Eye (tissue), 1 donor: ENCODE measurements at places on chromosomes 7 and 10.

- DNase-seq: no peak
These were observed 100.5 kb upstream of the SDK1 start for GRCh38 chr7:3200504-3200903.

DNA sequence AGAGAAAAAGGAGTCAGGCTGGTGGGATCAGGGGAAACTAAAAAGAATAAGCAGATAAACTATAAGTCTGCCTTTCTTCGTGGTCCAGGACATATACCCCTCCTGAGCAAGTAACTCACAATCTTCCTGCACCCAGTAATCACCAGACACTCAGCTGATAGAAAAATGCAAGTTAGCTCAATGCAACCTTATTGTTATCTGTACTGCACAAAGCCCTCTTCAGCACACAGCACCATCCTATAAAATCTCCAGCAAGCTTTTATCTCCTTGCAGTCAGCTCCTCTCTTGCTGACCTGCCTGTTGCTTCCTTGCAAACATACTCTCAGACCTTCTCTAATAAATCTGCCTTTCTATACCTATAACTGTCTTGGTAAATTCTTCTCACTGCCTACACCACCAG lies 6.7 kb downstream of the SLC37A3 start:
- DNase-seq: no peak

- no peak for DNase-seq
These were observed 6.4 kb downstream of the AGMO start for GRCh38 chr7:15555381-15555859.

DNA sequence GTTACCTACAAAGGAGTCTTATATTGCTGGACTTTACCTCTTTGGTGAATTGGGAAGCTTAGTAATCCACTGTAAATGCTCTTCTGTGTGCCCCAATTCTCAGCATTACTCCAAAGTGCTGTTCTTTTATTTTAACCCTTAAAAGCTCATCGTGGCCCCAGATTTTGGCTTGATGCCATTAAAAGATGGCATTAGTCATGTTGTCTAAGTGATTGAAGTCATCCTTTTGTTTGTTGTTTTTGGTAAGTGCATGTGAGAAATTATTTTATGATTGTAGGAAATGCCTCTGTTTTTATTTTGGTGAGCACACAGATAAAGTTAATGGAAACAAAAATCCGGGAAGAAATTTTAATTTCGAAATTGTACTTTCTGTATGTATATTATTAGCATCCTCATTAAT lies 82.5 kb upstream of the GATA3 start:
- DNase-seq: no peak

- no peak for DNase-seq
These were observed 22.1 kb upstream of the FBXW4 start for GRCh38 chr10:101716891-101717659.

DNA sequence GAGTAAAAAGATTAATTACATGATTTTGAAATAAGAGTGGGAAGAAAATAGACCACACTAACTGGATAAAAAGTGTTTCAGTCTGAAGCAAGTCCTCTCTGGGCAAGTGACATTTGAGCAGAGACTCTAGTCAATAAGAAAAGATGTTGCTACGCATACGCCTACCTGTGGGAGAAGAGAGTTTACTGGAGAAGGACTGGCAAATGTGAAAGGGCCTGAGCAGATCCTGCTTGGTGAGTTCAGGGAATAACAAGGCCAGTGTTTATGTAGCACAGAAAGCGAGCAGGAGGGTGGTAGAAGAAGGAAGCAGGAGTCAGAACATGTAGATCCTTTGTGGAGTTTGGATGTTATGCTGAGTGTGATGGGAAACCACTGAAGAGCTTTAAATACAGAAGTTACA lies 43.4 kb downstream of the RAB18 start:
- DNase-seq: no peak

GRCh38 chr7:119578116-119578515 lies 694.9 kb upstream of the KCND2 start:
- DNase-seq: no peak

DNA sequence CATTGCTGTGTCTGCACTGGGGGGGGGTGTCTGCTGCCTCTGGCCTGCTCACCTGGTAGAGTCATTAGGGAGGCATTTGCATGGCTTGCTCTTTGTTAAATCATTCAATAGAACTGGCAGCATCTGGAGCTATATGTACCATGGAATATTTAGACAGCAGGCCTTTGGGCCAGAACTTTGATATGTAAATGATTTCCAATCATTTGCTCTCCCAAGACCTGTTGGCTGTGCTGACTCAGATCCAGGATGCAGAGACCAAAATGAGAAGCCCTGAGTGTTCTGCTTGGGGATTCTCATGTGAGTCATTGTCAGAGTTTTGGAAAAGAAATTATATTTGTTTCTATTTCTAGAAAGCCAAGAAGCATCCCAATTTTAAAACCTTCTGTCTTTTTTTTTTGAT lies 257.6 kb upstream of the IGFBP3 start:
- no peak for DNase-seq

GRCh38 chr10:73340121-73340520 lies 18.5 kb downstream of the CFAP70 start:
- DNase-seq: no peak

DNA sequence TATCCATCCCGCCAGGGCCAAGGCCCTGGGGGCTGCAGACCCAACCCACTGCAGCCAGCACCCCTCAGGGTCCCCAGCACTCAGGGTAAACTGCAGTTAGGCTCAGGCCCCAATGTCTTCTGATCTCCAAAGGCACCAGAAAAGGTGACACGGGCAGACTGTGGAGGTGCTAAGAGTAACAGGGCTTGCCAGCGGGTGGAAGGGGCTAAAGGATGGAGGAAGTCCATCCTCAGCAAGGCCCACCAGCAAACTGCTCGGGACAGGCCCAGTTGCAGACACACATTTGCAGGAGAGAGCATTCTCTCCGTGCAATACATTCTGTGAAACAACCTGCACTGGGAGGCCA lies 95.6 kb upstream of the DDC start:
- no peak for DNase-seq

DNA sequence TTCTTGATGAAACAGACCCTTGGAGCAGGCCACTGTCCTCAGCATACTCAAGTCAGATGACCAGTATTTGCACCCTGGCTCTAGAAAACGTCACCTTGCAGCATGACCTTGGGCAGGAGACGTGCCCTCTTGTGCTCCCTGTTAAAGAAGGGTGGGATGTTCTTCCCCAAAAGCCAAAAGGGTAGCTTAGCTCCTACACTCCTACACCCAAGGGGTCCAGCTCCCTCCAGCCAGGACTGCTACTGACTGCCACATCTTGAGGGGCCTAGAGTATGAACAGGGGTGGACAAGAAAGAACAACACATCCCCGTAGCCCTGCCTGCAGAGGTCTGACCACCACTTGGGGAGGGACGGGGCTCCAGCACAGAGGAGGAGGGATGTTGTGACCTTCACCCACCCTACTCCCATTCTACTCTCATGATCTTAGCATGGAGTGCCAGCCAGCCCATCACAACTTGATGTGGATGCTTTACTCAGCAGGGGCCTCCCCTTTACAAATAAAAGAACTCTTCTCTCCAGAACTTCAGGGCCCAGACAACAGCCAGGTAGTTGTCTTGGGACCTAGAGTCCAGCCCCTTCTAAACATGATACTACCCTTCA lies 165.3 kb upstream of the ZMIZ1 start:
- DNase-seq: no peak
